ENCODE measurements at places on chromosomes 2 and 18. TPM values are rescaled to one million over a fixed set of nuclear protein-coding genes. Genes with fewer than 3 reads are reported as not detected.

DNA sequence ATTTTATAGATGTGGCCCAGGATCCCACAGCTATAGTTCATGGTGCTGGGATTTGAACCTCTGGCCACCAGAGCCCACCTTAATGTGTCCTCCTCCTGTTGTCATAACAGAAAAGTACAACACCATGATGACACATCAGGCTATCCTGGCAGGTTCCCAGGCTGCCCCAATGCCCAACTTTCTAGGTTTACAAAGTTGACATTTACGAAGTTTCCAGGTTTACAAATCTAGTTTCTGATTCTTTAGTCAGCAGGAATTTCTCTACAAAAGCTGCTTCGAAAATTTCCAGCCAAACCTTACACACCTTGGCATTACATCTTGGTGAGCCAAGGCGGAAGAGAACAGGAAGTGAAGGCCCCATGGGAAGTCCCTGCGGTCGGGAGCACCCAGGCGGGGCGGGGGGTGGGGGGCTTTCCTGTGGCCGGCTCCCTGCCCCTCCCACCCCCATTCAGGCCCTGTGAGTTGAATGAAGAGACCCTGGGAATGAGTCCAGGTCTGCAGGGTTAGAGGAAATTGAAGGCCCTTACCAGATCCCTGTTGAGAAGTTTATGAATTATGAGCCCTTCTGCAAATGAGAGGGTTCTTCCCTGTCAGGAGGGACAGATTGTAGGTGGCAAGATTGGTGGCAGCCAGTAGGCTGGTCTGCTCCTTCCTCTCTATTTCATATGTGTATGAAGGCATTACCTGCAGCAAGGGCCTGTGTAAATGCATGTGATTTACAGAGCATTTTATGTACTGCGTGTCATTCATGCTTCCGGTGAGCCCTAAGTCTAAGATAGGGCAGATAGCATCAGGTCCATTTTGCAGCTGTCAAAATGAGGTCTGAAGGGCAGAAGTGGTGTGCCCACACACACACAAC lies 11.1 kb upstream of the IL1RN start:
- no peaks in the 10 kb centered on the region for H3K36me3 ChIP-seq
- no peak for DNase-seq
- peaks cover 8% of the 10 kb centered on the region for H3K4me1 ChIP-seq
- no peaks in the 10 kb centered on the region for H3K27me3 ChIP-seq

DNA sequence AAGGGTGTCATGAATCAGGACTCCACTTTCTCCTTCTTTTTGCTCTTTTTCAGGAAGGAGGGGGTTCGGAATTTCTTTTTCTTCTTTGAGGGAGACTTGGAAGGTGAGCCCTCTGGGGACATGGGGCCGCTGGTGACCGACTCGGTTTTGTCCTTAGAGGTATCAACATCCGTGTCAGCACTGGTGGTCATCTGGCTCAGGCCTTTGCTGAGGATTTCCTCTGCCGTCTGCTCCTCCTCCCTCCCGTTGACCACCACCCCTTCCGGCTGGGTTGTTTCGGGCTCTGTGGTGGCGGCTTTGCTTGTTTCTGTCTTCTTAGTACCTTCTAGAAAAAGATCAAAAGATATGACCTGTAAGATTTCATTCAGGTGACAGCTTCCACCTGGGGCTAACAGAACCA lies 104.6 kb downstream of the ADD2 start:
- no peaks in the 10 kb centered on the region for H3K4me1 ChIP-seq
- no peak overlapping the region for H3K4me3 ChIP-seq
- no peaks in the 10 kb centered on the region for H3K36me3 ChIP-seq
- no peak for DNase-seq
- H3K27me3 ChIP-seq: no peaks in the 10 kb centered on the region

Gene CREG2
- total RNA-seq: 0.12 TPM

DNA sequence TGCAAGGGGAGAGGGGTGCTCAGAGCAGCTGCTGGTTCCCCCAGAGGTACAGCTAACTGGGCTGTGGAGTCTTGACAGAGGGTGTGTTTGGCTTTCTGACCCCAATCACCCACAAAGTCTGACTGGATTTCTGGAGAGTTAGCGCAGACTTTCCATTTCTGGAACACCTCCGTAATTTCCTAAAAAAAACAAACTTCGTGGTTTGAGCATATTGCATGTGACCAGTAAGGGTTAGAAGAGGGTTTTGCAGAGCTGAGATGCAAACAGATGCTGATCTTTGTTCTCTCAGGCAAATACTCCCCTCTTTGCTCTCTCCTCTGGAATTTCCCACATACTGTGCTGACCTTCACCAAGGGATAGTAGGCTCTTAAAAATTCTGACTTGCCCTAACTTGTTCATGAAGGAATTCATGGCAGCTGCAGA lies 44.5 kb upstream of the TMEM247 start:
- no peak overlapping the region for H3K4me3 ChIP-seq
- no peaks in the 10 kb centered on the region for H3K27me3 ChIP-seq
- H3K36me3 ChIP-seq: no peaks in the 10 kb centered on the region
- H3K27ac ChIP-seq: no peak overlapping the region
- no peaks in the 10 kb centered on the region for H3K4me1 ChIP-seq

- peaks cover 22% of the 10 kb centered on the region for H3K27me3 ChIP-seq
- no peak overlapping the region for H3K27ac ChIP-seq
- no peak for DNase-seq
These were observed 49.3 kb downstream of the TNP1 start for GRCh38 chr2:216810399-216811160.

GRCh38 chr2:205593891-205594290 lies 88.4 kb upstream of the NRP2 start:
- no peak for DNase-seq
- H3K4me1 ChIP-seq: no peaks in the 10 kb centered on the region
- no peaks in the 10 kb centered on the region for H3K36me3 ChIP-seq
- no peaks in the 10 kb centered on the region for H3K27me3 ChIP-seq

DNA sequence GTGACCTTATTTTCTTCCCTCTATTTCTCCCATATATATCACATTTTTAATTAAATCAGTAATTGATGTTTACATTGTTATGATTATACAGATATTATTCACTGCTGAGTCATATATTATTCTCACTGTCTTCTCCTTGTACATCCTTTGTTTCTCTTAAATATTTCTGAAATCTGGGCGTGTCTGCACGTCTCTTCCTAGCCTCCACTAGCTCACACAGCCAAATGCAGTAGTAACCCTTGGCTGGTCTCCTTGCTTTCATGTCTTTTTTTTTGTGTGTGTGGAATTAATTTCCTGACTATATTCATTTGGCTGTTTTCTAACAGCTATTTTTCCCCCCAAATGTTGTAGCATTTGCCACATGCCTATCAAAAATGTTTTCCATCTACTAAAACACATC lies 15.8 kb downstream of the CCNYL1 start:
- no peak for DNase-seq
- 0 out of 2 replicates have a peak overlapping the region, but pooled peaks have one; percentile 5 for H3K4me3 ChIP-seq
- peaks cover 36% of the 10 kb centered on the region for H3K4me1 ChIP-seq
- peak overlapping the region; percentile 1 for H3K27ac ChIP-seq
- H3K27me3 ChIP-seq: no peaks in the 10 kb centered on the region
- H3K36me3 ChIP-seq: no peaks in the 10 kb centered on the region

DNA sequence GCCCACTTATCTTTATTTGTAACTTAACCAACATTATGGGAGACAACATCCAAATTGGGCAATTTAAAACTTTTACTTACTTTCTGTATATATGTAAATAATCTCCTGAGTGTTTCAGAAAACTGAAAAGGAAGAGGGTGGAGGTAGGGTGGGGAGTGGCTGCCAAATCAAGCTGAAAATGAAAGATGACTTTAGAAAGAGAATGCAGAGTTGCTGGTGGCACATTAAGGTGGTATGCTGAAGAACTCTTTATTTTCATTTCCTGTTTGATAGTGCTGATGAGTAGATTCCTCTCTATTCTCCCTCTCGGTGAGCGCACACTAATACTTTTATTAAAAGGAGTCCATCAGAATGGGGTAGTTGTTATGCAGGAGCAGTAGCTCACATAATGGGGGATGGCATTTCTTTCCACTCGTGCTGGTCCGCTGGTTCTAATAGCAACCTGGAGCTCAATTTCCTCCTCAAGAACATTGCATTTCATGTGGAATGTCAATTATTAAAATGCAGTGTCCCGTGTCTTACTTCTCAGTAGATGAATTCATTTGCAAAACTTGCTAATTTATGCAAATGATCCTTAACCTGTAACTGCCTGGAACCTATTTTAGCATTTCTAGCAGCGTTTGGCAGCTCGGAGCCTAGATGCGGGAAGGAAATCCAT lies 466.9 kb upstream of the HNRNPA3 start:
- peaks cover 49% of the 10 kb centered on the region for H3K27me3 ChIP-seq
- no peaks in the 10 kb centered on the region for H3K4me1 ChIP-seq
- no peak overlapping the region for H3K27ac ChIP-seq
- no peak overlapping the region for H3K4me3 ChIP-seq

DNA sequence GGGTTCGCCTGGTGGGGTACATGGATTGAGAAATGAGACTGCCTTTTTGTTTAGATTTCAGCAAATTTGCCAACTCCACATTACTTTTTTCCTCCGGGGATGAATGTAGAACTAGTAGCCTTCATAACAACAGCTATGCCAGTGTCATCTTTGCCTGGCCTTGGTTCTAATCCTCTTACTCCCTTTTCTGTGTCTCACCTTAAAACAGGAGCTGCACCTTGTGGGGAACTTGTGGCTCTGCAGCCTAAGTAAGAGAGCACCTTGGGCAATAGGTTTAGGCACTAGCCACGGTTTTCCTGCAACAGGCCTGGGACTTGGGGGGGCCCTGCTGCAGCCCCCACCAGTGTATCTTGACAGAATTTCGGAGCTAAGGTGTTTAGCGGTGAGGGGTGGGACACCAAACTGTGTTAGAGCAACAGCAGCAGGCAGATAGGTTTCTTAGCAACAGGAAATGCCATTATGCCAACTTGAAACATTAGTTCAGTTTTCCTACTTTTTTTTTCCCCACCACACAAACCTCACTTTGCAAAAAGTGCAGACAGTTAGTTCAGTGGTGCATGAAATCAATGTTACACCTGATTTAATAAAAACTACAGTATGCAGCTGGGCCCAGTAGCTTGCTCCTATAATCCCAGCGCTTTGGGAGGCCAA lies 173.7 kb downstream of the PRKCE start:
- H3K36me3 ChIP-seq: no peaks in the 10 kb centered on the region
- DNase-seq: no peak
- H3K4me1 ChIP-seq: peaks cover 23% of the 10 kb centered on the region
- no peak overlapping the region for H3K27ac ChIP-seq

DNA sequence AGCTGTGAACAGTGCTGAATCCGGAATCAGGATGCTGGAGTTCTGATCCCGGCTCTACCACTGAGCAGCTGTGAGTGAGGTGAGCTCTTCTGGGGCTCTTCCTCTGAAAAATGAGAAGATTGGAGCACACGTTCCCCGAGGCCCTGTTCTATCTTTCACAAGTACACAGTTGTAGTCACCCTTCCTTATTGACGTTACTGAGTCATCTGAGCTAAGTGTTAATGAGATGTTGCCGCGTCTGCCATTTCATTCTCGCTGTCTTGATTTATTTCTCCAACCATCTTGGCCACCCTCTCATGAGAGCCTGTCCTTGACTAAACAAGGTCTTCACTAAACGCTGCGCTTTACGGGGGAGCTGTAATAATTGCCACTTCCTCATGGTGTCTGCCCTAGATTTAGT lies 31.9 kb upstream of the EFR3B start:
- no peak for DNase-seq
- H3K36me3 ChIP-seq: no peaks in the 10 kb centered on the region
- no peaks in the 10 kb centered on the region for H3K27me3 ChIP-seq
- H3K4me1 ChIP-seq: peaks cover 5% of the 10 kb centered on the region
- no peak overlapping the region for H3K4me3 ChIP-seq

Gene SIX3
- 1.2 TPM for total RNA-seq

Gene IL1F10
- total RNA-seq: not detected

Gene COL4A3
- 4.9 TPM for total RNA-seq

DNA sequence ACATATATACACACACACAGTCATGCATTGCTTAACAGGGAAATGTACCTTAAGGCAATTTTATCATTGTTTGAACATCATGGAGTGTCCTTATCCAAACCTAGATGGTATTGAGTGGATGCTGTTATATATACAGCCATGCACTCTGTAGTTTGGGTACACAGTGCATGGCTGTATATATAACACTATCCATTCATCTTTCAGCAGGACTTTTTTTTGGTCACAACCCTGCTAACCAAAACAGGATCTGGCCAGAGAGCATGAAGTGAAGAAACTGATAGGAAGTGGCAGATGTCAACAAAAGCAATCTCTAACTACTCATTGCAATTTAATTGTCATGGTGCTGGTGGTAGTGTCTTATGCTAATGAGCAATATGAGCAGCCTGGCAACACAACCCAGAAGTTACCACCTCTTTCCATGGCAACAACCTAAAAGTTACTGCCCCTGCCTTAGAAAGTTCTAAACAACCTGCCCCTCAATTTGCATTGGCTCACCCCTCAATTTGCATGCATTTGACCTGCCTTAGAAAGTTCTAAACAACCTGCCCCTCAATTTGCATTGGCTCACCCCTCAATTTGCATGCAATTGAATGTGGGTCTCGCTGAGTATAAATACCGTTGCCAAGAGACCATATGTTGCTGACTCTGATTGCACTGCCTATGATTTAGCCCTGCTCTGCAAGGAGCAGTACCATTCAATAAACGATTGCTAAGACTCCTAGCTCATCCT lies 434.9 kb downstream of the DSEL start:
- H3K4me1 ChIP-seq: no peaks in the 10 kb centered on the region
- no peak overlapping the region for H3K27ac ChIP-seq
- no peak for DNase-seq
- H3K36me3 ChIP-seq: no peaks in the 10 kb centered on the region
- H3K4me3 ChIP-seq: no peak overlapping the region

GRCh38 chr2:28898048-28898447 lies 3.6 kb downstream of the WDR43 start:
- H3K36me3 ChIP-seq: peaks cover 8% of the 10 kb centered on the region
- DNase-seq: no peak
- peaks cover 15% of the 10 kb centered on the region for H3K4me1 ChIP-seq
- no peak overlapping the region for H3K4me3 ChIP-seq
- no peak overlapping the region for H3K27ac ChIP-seq

DNA sequence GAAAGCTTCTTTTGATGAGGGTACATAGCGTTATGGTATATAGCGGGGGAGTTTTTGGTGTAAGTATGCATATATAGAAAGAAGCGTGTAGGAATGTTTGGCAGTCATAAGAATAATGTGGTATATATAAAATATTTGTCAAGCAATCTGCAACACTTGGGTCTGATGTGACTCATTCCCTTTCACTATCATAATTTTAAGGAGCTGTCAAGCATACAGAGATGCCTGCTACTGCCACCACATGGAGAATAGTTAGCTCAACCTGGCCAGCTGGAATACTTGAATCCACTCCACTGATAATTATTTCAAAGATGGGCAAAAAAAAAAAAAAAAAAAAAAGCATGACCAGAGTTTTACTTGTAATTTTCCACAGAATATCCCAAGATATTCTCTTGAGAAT lies 559.8 kb upstream of the REG3G start:
- H3K4me3 ChIP-seq: no peak overlapping the region
- no peaks in the 10 kb centered on the region for H3K4me1 ChIP-seq
- no peak for DNase-seq
- no peaks in the 10 kb centered on the region for H3K27me3 ChIP-seq
- no peak overlapping the region for H3K27ac ChIP-seq

- H3K4me1 ChIP-seq: peaks cover 16% of the 10 kb centered on the region
- H3K36me3 ChIP-seq: no peaks in the 10 kb centered on the region
- no peak overlapping the region for H3K27ac ChIP-seq
These were observed 75.0 kb upstream of the ID2 start for GRCh38 chr2:8606649-8607550.

Gene SLC19A3
- total RNA-seq: not detected

GRCh38 chr2:46748735-46749531 lies 166.7 kb downstream of the MCFD2 start:
- H3K4me3 ChIP-seq: no peak overlapping the region
- no peaks in the 10 kb centered on the region for H3K4me1 ChIP-seq
- H3K27me3 ChIP-seq: no peaks in the 10 kb centered on the region
- no peak overlapping the region for H3K27ac ChIP-seq

Gene SLC5A7
- total RNA-seq: not detected

- no peaks in the 10 kb centered on the region for H3K4me1 ChIP-seq
- no peak overlapping the region for H3K27ac ChIP-seq
- H3K36me3 ChIP-seq: no peaks in the 10 kb centered on the region
These were observed 42.2 kb upstream of the TPO start for GRCh38 chr2:1371082-1371481.
